Activated T-cell treated with anti-CD3 and anti-CD28 coated beads for 4 hours (primary cell): ENCODE measurements at places on chromosomes 13 and 19.

DNA sequence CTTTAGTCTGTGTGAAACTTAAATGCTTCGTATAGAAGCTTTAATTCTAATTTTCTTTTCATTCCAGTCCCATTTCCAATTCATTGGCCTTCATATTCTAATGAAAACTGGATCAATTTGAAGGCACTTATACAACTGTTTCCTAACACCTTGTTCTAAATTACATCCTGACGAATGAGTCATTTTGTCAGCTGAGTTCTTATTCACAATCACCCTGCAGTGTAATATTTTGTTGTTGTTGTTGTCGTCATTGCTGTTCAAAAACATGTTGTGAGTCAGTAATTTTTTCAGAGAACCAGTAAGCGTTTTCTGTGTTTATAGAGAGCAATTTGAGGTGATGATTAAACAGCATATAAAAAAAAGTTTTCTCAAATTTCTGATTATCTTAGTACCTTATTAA lies 290.0 kb downstream of the PCDH9 start:
- no peak for DNase-seq

- DNase-seq = peak; percentile 22
These were observed 60.7 kb downstream of the MCF2L start for GRCh38 chr13:113029487-113030258.

DNA sequence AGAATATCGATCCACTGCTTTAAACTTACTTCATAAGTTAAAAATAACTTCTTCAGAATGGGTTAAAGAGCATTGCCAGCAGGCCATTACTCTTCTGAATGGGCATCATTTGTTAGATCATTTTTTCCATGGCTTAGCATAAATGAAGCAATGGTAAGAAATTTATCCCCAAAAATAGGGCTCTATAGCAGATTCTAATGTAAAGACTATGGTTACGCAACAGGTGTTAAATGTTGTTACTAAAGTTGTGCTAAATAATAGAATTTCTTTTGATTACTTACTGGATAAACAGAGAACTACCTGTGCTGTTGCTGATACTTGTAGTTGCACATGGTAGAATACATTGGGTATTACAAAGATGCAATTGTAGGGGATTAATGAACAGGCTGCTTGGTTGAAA lies 15.9 kb upstream of the ZNF98 start:
- no peak for DNase-seq

GRCh38 chr19:49331616-49332055 lies 3.6 kb upstream of the CD37 start:
- DNase-seq = peak; percentile 33

- DNase-seq = no peak
These were observed 178.3 kb upstream of the RFC3 start for GRCh38 chr13:33639626-33640080.

- DNase-seq = no peak
These were observed 38.2 kb upstream of the IGSF23 start for GRCh38 chr19:44575116-44575700.

GRCh38 chr13:27878274-27878673 lies 41.5 kb upstream of the PDX1 start:
- no peak for DNase-seq

GRCh38 chr19:46945694-46946489 lies 73.7 kb upstream of the NPAS1 start:
- DNase-seq = no peak

DNA sequence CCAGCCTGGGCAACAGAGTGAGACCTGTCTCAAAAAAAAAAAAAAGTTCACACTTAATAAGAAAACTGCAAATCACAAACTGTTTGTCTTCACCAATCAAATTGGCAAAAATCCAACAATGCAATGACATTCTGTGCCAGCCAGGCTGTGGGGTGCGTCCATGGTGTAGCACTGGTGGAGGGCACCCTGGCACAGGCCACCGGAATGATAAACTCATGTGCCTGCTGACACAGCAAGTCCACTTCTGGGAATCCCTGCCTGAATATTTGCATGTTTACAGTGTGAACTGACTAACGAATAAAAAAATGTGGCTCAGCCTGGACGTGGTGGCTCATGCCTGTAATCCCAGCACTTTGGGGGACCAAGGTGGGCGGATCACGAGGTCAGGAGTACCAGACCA lies 1.6 kb upstream of the LRRC25 start:
- DNase-seq = no peak

GRCh38 chr13:31697290-31697689 lies 42.0 kb upstream of the RXFP2 start:
- DNase-seq = no peak

DNA sequence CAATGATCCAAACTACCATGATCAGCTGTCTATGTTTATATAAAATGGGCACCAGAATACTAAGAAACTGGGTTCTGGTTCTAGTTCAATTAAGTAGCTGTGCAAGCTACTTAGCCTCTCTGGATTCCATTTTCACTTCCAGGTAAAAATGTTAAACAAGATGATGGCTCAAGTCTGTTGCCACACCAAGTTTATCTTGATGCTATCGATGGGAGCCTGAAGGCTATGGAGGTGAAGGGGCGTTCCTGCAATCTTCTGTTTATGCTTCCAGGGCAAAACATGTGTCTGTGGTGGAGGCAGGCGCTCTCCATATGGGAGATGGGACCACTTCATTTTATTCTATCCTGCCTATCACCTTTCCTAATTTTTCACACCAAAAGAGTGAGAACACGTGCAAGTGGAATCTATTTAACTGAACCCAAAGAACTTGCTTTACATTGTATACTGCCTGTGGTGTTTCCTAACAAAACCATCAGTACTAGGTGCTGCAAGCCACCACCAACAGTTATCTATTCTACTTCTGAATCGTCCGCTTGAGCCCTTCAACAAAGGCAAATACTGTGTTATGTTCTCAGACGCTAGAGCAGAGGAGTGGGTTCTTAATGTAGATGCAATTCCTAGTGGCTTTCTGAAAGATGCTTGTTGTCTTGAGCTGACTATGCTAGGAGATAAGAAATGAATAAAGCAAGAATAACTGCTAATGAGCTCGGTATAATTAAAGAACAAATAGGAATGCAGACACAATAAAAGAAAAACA lies 70.9 kb downstream of the DOCK9 start:
- no peak for DNase-seq

DNA sequence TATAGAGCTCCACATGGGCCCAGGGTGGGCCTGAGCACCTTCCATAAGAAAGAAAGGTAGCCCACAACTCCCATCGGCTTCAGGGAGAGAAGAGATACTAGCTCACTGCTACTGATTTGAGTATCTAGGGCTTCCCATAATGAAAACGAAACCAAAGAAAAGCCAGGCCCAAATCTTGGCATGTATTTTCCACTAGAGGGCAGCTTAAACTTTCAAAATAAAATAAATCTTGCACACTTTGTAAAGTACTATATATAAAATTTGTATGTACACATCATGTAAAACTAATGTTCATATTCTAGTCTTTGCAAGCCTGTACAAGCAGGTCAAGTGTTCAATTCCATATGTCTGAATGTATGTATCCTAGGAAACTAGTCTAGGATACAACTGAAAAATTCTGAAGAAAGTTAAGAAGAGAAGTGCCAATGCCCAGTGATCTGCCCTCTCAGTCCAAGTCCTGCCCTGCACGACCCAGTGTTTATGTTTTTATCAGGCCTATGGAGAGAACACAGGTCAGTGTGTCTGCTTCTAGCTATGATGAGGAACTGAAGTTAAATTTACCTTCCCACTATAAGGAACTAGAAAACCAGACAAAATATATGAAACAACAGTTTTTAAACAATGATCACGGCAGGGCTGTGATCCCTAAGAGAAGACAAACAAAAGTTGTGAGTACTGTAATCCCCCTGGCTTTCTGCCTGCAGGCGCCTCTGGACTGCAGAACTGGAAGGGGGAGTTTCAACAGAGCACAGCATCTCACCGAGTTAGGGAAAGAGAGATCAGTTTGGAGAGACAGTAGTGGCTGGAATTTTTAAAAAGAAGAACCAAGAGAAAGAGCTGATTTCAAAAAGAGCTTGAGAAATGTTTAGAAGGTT lies 475.7 kb downstream of the UQCRFS1 start:
- no peak for DNase-seq

- DNase-seq = no peak
These were observed 3.1 kb upstream of the SDHAF1 start for GRCh38 chr19:35991731-35992450.

GRCh38 chr13:75908141-75908540 lies 272.0 kb downstream of the LMO7 start:
- no peak for DNase-seq

GRCh38 chr19:3474010-3474409 lies 6.3 kb downstream of the SMIM24 start:
- no peak for DNase-seq

GRCh38 chr13:110197026-110197425 lies 109.9 kb downstream of the COL4A1 start:
- DNase-seq = no peak

- DNase-seq = no peak
These were observed 11.9 kb upstream of the SPATA13 start for GRCh38 chr13:24148414-24149235.

GRCh38 chr13:26255691-26256277 lies 1.9 kb downstream of the CDK8 start:
- no peak for DNase-seq

- DNase-seq = no peak
These were observed 42.6 kb downstream of the ZNF146 start for GRCh38 chr19:36257520-36257876.

DNA sequence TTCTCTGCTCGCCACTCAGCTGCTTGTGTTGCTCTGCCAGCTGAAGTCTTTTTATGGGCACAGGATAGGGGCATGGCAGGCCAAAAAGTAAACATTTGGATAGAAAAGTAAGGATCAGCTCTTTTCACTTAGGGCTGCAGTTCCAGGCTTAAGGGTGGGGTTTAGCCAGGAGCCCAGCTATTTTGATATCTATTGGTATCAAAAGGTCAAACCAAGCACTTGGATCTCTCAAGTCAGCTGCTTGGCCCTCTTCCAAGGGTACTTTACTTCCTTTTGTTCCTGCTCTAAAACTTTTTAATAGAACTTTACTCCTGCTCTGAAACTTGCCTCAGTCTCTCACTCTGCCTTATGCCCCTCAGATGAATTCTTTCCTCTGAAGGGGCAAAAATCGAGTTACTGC lies 55.7 kb upstream of the ABCC4 start:
- no peak for DNase-seq

DNA sequence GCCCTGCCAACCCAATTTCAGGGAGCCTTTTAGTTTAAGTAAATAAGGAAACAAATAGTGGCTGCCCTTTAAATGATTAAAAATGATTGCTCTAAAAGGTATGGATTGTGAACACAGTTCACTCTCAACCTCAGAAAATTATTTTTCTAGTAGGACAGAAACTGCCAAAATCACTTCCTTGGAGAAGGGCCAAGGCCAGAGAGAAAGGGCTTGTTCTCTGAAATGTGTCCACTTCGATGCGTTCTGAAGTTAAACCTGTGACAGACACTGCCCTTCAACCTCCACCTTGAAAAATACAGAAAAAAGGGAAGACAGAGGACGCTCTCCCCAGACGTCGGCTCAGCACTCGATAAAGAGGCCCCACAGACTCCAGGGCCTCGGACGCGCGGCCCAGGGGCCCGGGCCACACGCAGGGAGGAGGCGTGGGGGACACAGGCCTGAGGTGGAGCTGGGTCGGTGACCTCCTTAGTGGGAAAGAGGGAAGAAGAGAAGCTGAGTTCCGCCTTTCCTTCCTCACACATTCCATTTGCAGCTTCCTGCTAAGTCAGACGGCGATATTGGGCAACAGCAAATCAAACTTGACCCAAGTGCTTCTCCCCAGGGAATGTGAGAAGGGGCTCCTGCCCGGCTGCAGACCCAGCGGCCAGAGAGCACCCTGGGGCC lies 63.6 kb downstream of the RASA3 start:
- no peak for DNase-seq

GRCh38 chr19:39166571-39167391 lies 30.0 kb upstream of the NCCRP1 start:
- DNase-seq = no peak

DNA sequence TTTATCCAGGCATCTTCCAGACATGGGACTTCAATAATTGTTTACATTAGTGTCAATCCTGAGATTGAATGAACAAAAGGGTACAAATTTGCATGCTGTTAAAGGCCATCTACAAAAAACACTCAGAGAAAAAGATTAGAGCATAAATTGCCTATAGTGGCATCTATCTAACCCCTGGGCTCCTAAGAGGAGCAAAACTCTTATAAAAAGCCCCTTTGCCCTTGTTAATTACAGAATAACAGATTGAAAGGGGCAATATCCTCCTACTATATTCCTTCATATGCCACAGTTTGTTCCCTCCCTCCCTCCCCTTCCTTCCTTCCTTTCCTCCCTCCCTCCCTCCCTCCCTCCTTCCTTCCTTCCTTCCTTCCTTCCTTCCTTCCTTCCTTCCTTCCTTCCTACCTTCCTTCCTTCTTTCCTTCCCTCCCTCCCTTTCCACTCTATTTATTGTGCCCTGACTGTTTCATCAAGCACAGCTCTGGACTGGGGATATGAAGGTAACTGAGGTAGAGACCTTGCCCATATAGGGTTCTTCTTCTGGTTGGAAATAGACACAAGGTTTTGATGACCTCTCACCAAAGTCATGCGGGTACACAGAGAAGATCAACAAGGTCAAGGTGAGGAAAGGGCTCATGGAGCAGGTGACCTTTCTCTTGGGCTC lies 49.5 kb downstream of the PCDH8 start:
- DNase-seq = no peak

DNA sequence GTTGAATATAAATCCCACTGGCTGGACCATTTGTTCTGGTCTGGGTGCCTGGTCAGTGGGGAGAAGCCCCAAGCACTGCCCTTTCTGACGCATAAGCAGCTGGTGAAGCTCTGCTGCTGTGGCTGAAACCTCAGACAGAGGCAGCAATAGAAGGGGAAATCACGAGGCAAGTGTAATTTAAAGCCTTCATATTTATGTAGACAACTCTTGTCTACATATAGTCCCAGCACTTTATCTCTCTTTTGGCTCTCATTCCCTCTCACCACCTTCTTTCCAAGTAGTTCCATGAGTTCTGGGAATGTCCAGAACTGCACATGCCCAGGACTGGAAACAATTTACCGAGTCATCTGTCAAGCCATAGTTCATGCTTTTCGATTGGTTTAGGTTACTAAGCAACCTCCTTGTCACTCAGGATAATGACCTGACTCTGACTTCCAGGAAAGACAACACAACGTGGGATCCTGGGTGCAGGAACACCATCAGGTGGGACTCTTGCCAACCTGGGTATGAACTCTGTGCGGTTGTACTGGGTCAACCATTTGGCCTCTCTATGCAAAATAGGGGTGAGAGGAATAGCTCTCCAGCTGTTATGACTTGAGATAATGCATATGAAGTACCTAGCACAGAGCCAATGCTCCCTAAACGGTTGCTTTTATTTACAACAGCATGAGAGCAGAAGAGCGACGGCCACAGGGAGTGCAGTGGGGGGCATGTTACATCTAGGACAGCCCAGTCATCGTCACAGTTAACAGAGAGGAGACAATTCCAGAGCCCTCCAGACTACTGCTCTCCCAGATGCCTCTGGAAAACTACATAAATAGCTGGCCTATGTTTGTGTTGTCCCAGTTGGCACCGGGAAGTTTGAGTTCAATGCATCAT lies 321.9 kb downstream of the FOXO1 start:
- DNase-seq = no peak

DNA sequence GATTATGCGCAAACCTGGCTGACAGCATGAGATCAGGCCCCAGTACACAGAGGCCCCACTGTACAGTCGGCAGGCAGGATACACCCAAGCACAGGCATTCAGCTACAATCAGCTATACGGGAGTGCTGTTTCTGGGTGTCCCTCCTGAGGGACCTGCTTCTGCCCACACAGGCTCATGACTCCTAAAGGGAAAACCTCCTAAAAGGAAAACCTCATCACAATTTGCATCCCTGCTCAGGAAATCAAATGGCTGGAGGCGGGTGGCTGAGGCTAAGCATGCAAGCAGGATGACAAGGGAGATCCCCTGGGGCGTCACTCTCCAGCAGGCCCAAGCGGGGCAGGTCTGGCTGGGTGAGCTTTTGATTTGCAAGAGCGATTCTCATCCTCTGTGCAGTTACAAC lies 99.8 kb downstream of the CRYL1 start:
- no peak for DNase-seq
